H4 (cell line): ENCODE measurements at places on chromosomes 2 and 18. TPM values are rescaled to one million over a fixed set of nuclear protein-coding genes. Genes with fewer than 3 reads are reported as not detected.
A peak's percentile ranks its signal among the peaks of the same experiment; 100 is the strongest.

SPP2 gene
- not detected in 2 replicates for total RNA-seq

SUMO1 gene
- total RNA-seq = 200 and 214 TPM in 2 replicates

DTNA gene
- total RNA-seq = 11.7 and 17.9 TPM in 2 replicates

ANKAR gene
- 0.14 and 1.0 TPM in 2 replicates for total RNA-seq

CAVIN2 gene
- total RNA-seq = 1.4 and 1.9 TPM in 2 replicates

CLEC4F gene
- not detected in 2 replicates for total RNA-seq

CIB4 gene
- not detected in 2 replicates for total RNA-seq

LIMS3 gene
- total RNA-seq = not detected in 2 replicates

INHBB gene
- 0.31 and 0.66 TPM in 2 replicates for total RNA-seq

SPDYA gene
- not detected in 2 replicates for total RNA-seq

FZD7 gene
- 19.0 and 25.2 TPM in 2 replicates for total RNA-seq

GRCh38 chr2:1894578-1894977 lies 150.3 kb upstream of the PXDN start:
- no peak for DNase-seq

DNA sequence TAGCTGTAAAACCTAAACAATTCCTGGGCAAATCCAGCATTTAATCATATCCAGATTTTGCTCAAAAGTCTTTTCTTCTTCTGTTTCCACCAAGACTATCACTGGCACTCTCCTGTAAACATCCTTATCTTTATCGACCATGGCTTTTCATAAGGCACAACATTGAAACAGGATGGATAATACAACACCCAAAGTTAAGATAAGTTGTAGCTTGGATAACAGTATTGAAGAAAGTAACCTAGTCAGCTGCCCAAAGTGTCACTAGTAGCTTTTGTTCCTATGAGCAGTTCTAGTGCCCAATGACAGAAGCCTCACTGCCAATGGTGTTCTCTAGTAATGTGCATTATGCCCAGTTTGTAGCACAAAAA lies 22.3 kb downstream of the CCBE1 start:
- DNase-seq = no peak

DNA sequence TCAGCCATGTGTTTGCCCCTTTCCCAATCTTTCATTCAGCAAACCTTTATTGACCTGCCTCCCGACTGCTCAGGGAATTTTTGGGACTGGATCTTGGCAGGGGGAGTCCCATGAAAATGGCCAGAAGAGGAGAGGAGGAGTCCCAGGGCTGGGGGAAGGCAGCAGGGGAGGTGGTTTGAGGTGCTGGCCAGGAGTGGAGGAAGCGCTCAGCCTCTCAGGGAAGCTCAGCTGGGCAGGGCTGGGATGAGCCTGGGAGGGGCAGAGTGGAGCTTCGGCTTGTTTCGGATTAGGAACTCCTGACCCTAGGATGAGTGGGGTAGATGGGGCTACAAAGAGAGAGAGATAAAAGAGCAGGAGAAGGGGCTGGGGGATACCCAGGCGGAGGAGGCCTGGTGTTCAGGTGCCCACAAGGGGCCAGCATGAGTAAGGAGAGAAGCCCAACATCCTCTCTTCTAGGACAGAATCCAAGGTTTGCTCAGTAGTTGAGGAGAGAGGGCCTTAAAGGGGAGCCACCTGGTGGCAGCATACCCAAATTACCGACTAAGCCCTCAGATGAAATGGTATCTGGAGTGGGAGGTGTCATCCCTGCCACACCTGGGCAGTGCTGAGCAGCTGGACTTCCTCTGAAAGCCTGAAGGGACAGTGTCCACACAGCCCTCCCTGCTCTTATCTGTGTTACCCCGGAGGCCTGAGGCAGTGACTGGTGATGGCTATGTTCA lies 91.1 kb downstream of the INHBB start:
- DNase-seq = peak; percentile 41

- DNase-seq = peak; percentile 53
These were observed 126.3 kb downstream of the NRP2 start for GRCh38 chr2:205808486-205809121.

- DNase-seq = peak; percentile 19
These were observed 124.5 kb upstream of the CDC42EP3 start for GRCh38 chr2:37795938-37796337.

DNA sequence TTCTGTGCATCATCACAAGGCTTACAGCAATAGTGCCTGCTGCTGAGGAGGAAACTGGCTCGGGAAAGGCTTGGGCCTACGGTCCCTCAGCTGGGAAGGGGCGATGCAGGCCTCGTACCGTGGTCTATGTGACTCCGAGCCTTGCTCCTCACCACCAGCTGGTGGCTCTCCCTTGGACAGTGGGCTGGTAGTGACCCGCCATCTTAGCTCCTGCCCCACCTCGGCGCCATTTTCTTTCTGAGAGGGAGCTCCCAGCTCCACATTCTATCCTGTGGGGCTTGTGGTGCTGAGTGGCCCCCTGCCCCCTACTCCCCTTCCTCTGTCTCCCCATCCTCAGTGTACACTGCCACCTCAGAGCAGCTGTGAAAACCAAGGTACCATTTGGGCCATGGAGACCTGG lies 255.7 kb downstream of the KLHL29 start:
- DNase-seq = no peak

GRCh38 chr2:85288244-85288725 lies 39.5 kb downstream of the TGOLN2 start:
- no peak for DNase-seq

GRCh38 chr2:190679391-190679790 lies 30.5 kb downstream of the NAB1 start:
- no peak for DNase-seq

DNA sequence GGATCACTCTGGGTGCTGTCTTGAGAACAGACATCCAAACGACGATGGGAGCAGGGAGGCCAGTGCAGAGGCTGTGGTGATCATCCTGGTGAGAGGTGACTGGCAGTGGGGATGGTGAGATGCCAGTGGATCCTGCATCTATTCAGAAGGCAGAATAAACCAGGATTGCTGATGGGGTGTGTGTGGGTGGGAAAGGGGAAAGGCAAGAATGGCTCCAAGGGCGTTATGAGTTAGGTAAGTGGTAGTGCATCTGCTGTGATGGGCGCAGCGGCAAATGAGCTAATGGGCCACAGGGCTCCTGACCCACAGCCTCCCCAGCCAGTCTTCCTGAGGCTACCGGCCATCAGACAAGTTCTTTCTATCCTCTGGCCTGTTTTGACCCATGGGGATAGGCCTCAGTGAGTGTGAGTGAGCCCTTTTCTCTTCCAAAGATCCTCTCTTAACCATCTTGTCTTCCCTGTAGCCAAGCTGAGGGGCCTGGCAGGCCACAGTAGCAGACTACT lies 29.6 kb downstream of the SERTAD2 start:
- no peak for DNase-seq

- peak; percentile 85 for DNase-seq
These were observed 227.3 kb upstream of the TANK start for GRCh38 chr2:160932960-160933359.

- no peak for DNase-seq
These were observed 101.7 kb upstream of the ALPP start for GRCh38 chr2:232276733-232277313.

GRCh38 chr2:98172150-98172765 lies 85.3 kb downstream of the VWA3B start:
- DNase-seq = no peak

DNA sequence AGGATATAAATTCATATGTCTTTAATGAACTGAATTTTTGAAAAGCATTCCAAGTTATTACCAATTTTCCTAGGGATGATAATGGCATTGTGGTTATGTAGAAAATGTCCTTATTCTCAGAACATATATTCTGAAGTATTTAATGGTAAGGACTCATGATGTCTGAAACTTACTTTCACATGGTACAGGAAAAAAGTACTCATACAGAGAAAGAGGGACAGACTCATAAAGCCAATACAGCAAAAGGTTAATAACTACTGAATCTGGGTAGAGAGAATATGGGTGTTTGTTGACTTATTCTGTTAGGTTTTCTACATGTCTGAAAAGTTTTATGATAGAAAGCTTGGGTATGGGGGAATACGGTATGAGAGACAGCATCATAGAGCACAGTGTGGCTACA lies 84.3 kb upstream of the SERTAD2 start:
- DNase-seq = no peak

- no peak for DNase-seq
These were observed 368.0 kb downstream of the GALR1 start for GRCh38 chr18:77617694-77618093.

DNA sequence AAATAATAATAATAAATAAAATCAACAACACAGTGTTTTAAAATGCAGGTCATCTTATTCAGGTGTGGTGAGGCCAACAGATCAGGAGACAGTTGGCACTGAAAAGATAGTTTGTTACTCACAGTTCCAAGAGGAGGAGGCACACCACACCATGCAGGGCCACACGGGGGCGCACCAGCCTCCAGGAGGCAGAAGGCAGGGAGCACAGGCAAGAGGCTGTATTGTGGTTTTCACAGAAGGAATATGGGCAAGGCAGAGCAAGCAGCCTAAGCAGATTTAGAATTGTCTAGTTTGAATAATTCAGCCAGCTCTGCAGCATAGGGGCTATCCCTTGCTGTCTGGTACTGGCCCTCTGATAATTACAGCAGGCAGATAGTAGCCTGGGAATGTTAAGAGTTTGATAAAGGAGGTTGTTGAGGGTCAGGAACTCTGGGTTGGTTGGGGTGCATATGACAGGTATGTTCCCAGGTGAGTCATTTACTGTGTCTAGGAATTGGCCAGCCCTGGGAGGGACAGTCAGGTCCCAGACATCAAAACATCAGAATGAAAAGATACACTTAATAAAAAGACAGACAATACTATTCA lies 31.3 kb downstream of the KIAA2012 start:
- DNase-seq = peak; percentile 59

DNA sequence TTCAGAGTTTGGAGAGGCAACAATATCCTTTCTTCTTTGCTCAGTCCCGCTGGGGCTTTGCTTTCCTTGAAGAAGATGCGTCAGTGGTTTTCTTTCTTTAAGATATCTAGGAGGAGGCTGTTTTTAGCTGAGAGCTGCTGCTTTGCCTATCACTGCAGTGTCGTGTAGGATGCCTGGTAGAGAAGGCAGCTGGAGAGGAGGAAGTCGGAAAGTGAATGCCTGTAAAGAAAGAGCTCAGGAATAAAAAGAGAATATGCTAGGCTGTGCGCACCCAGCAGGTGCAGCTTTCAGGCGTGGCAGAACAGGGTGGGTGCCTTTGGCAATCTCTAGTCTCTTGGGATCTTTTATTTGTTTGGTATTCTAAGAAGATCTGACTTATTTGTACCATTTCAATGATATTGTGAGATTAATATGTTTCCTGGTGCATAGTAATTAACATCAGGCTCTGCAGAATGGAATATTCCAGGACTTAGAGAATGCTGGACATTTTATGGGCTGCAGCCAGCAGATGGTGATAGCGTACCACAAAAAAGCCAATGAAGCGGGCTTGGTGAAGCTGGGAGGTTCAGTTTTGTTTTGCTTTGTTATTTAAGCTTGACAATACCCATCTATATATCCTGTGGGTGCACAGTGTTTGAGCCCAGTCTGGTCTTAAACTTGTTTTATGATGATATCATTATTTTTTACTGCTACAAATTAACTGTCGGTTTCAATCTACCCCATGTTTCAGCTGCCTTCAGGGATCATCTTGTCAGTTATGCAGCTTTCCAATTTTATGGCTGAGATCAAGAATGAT lies 34.9 kb downstream of the CAVIN2 start:
- DNase-seq = peak; percentile 50

- DNase-seq = no peak
These were observed 550.7 kb downstream of the THSD7B start for GRCh38 chr2:137316075-137316474.

DNA sequence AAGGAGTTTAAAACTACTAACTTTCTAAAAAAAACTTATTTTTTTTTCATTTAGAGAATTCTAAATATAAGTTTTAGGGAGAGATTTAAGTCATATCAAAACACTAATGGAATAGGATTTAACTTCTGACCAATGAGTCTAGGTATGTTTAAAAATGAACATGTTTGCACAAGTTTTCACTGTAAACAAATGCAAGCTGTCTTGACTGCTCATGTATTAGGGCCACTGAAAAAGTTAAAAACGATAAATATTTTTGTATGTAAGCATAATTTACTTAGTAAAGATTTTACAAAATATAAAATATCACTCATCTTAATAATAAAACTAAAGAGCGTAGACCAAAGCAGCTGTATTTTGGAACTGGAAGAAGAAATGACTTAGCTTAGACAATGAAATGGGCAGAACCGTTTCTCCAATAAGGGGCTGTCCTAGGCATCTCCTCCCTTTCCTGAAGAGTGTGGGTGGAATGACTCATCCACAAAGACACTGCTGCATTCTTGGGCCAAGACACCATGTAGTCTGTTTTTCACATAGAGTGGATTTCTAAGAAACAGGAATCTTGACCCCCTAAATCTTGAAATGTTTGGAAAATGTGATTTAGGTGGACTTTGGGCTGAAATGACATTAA lies 118.8 kb downstream of the MEP1B start:
- peak; percentile 80 for DNase-seq

DNA sequence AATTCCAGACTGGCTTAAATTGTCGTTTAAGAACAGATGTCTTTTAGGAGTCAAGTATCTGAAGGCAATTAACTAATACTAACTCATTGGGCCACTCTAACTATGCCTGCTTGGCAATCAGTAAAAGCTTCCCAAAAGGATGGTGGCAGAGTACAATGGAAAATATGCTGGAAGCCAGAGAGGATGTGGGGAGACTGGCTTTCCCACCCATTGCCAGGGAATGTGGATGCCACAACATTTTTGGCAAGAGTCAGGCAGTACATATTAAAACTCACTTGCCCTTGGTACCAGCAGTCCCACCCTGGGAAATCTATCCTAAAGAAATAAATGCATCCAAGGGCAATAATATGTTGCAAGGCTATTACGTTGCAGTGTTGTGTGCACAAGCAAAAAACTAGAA lies 74.0 kb upstream of the FZD7 start:
- DNase-seq = peak; percentile 51

DNA sequence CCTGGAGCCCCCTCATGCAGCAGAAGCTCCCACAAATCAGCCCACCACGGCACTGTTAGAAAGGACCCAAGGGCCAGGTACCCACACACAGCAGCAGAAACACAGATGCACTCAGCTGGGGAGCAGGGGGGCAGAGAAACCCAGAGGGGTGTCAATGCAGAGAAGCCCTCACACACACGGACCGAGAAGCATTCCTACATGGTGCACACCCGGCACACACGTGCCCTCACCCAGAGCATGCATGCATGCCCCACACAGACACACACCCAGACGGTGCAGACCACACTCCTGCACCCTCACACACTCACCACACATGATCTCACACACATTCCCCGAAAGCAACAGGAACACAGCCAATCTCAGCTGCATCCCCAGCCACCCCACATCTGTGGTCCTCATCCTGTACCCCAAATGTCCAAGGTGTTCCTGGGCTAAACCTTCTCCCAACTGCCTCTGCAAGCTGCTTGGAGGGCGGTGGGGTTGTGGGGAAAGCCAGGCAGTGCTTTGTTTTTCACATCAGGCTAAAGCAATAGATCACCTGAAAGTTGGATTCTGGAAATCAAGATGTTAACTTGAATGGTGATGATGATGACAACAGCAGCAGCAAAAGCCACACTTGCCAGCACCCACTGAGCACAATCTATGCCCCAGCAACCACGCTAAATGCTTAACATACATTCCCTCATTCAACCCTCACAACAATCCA lies 102.3 kb downstream of the ZFP36L2 start:
- DNase-seq = no peak

GRCh38 chr18:34261865-34262780 lies 37.4 kb upstream of the NOL4 start:
- no peak for DNase-seq

GRCh38 chr2:28997237-28997846 lies 16.2 kb downstream of the TOGARAM2 start:
- DNase-seq = no peak
